GM04503 (cell line): ENCODE measurements at places on chromosomes 6 and 20.

GRCh38 chr6:45816674-45817297 lies 198.9 kb downstream of the CLIC5 start:
- DNase-seq, result no peak

GRCh38 chr6:36094238-36094637 lies 36.1 kb upstream of the MAPK13 start:
- no peak for DNase-seq

GRCh38 chr6:82989736-82990290 lies 75.8 kb downstream of the UBE3D start:
- DNase-seq, result peak; percentile 44

- DNase-seq, result no peak
Measured at GRCh38 chr6:35152067-35152707, 11.0 kb upstream of the TCP11 start.

GRCh38 chr6:26269531-26270485 lies 95.2 kb upstream of the BTN3A2 start:
- no peak for DNase-seq

- DNase-seq, result no peak
Measured at GRCh38 chr6:41717392-41717736, 18.0 kb downstream of the TFEB start.

GRCh38 chr20:37841971-37842370 lies 61.0 kb upstream of the VSTM2L start:
- no peak for DNase-seq
